ENCODE measurements at places on chromosomes 5 and 9. TPM values are rescaled to one million over a fixed set of nuclear protein-coding genes. Genes with fewer than 3 reads are reported as not detected.

The PRDM9 gene
- total RNA-seq, result not detected

The LSM11 gene
- total RNA-seq, result 4.2 TPM

The KIF12 gene
- not detected for total RNA-seq

The NREP gene
- 20.6 TPM for total RNA-seq

The SH3TC2 gene
- total RNA-seq, result not detected

The ARHGEF28 gene
- not detected for total RNA-seq

The C9 gene
- total RNA-seq, result not detected

The NHP2 gene
- total RNA-seq, result 122 TPM

The C9orf153 gene
- not detected for total RNA-seq

The BHMT2 gene
- total RNA-seq, result not detected

The ENC1 gene
- total RNA-seq, result 1.5 TPM
